ENCODE measurements at places on chromosomes 6 and 20.

DNA sequence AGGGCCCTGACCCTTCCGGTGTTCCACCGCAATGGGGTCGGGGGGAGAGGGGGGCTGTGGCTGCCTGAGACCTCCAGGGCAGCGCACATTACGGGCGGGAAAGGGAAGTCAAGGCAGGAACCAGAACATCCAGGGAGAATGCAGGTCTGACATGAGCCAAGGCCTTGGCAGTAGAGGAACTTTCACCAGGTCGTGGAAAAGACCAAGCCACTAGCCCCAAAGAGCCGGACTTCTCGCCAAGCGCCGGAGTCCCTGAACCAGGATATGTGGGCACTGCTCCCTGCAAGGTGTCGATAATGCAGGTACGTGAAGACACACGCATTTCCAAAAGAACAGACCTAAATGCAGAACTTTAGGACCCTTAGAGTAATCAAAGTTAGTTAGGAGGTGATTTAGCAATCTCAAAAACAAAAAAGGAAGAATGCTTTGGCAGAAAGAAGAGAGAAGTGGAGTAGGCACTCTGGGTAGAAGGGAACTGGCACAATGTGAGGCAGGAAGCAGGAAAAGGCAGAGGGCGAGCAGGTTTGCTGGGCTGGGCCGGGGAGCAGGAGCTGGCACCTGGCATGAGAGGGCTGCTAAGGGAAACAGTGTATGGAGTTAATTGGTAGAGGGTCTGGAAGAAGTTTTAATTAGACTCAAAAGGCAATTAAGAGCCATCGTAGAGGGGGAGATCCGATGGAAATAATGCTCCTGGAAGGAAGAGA is 14.3 kb downstream of the POU3F2 start:
- no peak for DNase-seq

DNA sequence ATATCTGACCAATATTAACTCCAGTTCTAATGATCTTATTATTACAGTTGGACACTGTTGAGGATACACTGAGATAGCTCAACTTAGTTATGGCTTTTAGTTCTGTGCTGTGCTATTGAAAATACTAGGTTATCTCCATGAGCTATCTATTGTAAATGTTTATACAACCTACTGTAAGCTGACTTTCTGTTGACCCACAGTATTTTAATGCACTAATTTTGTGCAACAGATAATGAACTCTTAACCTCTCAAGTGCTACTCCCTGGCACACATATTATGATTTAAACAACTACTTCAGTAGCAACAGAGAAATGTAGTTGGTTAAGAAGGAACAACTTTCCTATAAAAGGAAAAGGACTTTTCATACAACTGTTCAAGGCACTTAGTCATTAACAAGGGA is 5.2 kb upstream of the MMS22L start:
- DNase-seq: no peak

GRCh38 chr6:37570482-37571133 is 70.9 kb upstream of the CCDC167 start:
- DNase-seq: no peak

DNA sequence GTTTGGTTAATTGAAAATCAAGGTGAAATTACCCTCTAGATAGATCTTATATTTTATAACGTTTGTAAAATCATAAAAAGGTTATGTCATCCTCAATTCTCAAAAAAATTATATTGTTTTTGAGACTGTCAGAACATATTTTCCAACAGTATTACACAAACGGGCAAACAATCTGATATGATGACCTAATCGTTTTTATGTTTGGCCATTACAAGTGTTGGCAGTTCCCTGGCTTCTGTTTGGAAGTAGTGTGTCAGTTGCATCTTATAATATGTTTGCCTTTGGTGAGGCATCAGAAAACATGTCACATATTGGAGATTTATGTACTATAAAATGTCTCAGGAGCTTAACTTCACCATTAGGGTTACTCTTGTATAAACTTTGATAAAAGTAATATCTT is 308.1 kb upstream of the EPHA7 start:
- DNase-seq: no peak
